Coronary artery (tissue), 2 donors: ENCODE measurements at places on chromosomes 6 and 20.

DNA sequence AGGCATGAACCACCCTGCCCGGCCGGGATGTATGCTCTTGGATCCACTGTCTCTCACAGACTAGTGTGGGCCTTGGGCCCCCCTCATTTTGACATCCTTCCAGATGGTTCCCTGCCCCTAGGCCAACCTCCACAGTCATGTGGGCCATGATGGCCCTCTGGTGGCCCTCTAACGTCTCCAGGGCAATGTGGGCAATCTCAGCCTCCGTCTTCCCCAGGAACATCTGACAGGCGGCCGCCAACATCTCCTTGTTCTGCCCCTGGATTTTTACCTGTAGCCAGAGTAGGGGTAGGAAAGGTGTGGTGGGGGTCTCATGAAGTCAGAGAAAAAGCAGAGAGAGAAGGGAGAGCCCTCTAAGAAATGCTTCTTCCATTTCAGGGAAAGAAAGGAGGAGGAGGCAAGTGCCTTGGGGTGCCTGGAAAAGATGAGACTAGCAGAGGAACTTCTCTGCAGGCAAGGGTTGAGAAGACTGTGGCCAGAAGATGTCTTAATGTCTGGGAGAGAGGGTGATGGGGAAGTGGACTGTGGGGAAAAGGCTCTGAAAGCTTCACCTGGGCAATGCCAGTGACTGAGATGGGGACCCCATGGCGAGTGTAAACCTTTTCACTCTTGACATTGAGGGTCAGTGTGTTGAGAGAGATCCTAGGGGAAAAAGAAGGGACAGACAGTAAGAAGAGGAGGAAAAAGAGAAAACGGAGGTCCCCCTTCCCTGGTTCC, 1.3 kb downstream of the FLOT1 start:
- DNase-seq = no peak

DNA sequence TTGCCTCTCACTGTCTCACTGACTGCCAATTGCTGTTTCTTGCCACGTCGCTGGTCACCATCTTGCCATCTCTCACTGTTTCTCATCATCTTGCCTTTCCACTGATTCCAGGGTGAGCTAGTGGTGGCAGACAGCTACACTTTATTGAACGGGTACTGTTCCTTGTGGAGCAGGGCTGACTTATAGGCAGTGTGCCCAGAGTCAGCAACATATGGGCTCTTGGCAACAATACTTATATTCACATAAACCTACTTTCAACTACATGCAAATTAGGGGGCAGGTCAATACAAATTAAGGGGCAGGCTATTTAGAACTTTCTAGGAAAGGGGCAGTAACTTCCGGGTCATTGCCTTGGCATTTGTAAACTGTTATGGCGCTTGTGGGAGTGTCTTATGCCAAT, 186.2 kb upstream of the SYNDIG1 start:
- no peak for DNase-seq

DNA sequence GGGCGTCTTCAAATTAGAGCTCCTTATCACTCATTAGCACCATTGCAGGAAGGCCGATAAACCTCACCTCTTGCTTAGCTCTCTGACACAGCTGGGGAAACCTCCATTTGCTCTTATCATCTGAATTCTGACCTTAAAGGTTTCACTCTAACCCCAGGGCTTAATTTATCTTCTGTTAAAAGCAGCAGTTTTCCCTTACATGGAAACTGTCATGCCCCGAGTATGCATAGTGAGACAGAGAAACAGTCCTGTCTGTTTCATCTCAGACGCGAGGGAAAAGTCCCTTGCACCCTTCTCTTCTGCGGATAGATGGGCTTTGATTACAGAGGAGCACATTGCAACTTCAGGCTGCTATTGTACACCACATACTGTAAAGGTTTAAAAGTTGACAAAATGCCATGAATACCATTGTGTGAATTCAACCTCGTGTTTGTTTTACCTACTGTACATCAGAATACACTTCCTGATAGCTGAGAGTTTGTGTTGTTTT, 191.5 kb upstream of the BMP2 start:
- DNase-seq = no peak

DNA sequence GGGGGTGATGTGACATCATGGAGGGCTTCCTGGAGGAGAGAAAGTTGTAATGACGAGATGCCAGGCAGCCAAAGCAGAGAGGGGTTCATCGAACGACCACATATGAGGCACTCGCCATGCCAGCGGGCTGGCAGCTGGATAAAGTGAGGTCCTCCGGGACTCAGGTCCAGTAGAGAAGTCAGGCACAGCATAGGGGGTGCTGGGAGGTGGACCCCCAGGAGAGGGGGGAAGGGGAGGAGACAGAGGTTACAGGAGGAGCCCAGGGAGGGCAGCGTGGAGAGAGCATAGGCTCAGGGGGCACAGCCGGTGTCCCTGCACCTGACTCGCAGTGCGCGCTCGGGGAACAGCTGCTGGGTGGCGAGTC, 174.7 kb downstream of the BMP7 start:
- DNase-seq = no peak

- DNase-seq = no peak
Observed at GRCh38 chr20:50517817-50518154, 7.6 kb downstream of the PTPN1 start.

DNA sequence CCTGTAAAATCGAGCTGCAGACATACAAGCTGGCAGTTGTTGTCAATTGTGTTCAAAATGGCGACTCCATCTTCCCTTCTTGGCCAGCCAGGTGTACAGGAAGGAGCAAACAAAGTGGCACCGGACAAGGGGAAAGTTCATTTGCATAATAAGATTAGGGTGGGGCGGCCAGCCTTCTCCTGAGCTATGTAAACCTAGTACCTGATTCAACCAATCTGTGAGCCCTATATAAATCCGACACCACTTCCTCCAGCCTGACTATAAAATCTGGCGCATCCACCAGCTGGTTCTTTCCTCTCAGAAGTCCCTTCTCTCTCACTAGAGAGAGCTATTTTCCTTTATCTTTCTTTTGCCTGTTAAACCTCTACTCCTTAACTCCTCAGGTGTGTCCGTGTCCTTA, 8.1 kb upstream of the HBS1L start:
- DNase-seq = no peak

DNA sequence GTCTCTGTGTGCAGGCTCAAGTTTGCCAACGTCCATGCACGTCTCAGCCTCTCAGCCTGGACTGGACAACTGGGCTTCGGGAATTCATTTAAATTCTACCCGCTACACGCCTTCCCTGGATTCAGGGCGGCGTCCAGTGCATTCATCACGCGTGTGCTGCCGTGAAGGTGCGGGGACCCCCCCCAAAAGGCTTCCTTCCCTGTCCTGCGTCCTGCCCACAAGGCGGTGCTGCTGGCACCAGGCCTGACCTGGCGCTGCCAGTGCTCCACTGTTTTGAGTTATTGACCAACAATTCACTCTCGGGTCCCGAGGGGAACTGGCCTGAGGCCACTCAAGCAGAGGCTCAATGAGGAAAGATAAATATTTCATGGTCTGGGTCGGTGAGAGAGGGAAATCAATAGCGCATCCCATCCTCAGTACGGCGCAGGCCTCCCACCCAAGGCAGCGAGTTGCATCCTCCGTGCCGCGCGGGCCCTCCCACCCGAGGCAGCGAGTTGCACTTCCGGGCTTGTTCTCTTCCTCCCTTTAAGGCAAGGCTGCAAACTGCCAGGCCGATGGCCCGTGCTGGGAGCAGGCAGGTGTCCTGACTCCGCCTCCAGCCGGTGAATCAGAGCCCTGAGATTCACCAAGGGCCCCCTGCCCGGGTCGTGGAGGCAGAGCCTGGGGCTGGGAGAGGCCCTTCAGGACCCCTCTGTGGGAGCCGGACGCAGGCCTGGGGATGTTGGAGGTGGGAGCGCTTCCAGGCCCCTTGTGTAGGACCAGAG, 22.8 kb upstream of the BHLHE23 start:
- no peak for DNase-seq

- DNase-seq = no peak
Observed at GRCh38 chr6:85580878-85581267, 12.8 kb downstream of the SNX14 start.

- no peak for DNase-seq
Observed at GRCh38 chr20:48189181-48189580, 403.9 kb upstream of the SULF2 start.

DNA sequence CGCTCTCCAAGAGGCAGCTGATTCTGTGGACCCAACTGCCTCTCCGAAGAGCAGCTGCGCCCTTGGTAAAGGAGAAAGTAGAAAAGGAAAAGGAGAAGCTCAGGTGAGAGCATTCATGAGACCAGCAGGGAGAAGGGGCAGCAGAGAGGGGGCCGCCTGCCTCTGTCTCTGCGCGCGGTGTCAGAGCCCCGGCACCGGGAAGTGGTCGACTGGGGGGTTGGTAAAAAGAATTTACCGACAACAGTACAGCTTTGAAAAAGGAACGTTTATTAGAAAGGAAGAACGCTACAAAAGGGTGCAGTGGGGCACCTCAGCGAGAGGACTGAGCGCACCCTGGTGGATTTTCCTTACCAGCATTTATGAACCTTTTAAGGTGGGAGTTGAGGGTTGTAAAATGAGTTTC, 61.9 kb downstream of the GPR6 start:
- peak; percentile 62 for DNase-seq

GRCh38 chr20:46810448-46811223, 84.0 kb upstream of the EYA2 start:
- DNase-seq = no peak

DNA sequence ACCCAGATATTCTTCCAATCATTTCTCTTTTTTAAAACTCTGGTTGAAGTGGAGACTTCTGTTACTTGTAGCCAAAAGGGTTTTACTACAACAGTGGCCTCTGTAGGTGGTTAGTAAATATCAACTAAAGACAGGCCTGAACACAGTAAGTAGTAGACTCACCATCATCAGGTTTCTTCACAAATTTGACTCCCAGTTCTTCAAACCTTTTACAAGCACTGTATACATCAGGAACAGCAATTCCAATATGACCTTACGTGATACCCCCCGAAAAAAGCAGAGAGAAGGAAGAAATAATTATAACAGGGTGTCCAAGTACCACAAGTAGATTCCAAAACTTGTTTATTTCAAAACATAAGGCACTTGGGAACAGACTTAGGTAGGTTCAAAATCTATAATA, 21.1 kb downstream of the GLO1 start:
- DNase-seq = no peak

GRCh38 chr20:20849161-20849560, 136.7 kb upstream of the RALGAPA2 start:
- DNase-seq = no peak

GRCh38 chr6:153465050-153465449, 334.0 kb upstream of the RGS17 start:
- no peak for DNase-seq

DNA sequence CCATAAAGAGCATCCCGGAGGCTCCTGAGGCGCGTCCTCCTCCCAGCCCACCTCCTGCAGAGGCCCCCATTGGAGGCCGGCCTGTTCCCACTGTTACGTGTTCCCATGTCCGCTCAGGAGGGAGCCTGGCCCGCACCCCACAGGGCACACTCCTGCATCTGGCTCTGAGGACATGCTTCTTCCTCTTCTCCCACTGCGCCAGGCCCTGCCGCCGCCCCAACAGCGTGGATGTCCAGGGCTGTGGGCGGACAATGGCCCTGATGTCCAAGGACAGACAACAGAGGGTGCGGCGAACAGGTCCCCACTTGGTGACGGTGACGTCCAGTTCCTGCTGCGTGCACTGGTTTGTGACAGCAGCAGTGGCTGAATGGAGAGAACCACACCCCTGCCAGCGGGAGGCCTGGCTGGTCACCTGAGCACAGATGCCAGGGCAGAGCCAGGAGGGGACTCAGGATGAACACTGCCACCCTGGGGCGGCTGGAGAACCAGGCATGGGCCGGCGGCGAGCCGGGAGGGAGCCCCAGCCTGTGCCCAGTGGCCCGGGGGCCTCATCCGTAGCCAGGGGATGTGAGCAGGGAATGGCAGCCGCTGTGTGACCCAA, 26.6 kb downstream of the FRMD1 start:
- DNase-seq = no peak

- DNase-seq = no peak
Observed at GRCh38 chr20:20492521-20493332, 124.8 kb downstream of the INSM1 start.

- DNase-seq = no peak
Observed at GRCh38 chr6:136975089-136975715, 53.1 kb downstream of the SLC35D3 start.

- DNase-seq = no peak
Observed at GRCh38 chr20:59469267-59470252, 134.8 kb upstream of the PHACTR3 start.
